ENCODE measurements at places on chromosomes 13 and 19.

DNA sequence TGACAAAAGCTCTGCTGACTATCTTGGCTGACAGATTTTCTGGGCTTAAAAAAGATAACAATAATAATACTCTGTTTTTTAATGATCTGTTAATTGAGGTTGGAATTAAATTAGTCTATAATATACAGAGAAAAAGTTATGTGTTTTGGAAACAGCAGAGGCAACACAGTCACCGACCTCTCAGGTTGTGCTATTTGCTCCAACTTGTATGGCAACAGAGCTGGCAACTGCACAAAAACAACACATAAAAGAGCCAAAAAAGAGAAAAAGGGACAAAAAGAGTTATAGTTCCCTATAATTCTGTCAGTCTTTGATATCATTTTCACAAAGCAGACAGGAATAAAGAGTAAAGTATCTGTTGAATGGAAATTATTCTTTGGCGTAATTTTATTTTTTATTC is 102.3 kb upstream of the POSTN start:
- no peak for DNase-seq

DNA sequence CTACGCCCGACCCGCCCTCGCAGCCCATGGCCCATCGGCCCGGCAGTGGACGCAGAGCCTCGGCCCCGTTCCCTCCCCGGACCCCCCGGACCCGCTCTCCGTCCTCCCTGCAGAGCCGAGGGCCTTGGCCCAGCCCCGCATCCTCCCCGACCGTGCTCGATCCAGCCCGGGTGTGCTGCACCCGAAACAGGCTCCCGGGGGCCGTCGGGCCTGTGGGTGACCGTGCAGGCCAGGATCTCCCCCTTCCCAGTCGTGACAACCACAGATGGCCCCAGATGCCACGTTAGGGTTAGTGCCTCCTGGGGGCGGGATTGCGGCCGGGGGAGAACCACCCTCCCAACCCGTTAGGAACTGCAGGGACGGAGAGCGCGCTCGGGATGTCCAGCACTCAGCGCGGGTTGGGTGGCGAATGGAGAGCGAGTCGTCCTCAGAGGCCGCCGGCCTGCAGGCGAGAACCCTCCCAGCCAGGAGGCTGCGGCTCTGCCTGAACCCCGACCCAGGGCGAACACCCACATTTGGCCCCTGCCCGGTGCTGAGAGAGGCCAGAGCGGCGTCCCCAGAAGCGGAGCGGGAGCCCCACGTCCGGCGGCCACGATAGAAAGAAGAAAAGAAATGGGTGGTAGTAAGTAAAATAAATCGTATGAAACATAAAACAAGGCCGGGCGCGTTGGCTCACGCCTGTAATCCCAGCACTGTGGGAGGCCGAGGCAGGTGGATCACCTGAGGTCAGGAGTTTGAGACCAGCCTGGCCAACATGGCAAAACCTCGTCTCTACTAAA is 6.7 kb upstream of the MADCAM1 start:
- no peak for DNase-seq

DNA sequence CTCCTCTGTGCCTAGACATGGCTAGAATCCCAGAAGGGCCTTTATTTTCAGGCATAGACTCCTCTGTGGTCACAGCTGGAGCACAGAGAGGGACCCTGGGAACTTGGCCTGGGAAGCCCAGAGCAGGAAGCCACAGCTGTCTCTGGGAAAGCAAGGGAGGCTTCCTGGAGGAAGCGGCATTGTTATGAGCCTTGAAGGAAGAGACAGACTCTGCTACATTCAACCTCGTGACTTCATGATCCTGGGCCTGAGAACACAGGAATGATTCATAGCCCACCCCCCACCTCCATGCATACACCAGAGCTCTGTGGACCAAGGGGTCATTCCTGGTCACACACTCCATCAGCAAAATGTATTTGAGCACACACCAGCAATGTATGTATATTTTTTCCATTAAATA is 8.6 kb downstream of the RDH8 start:
- DNase-seq: no peak

- DNase-seq: no peak
These were observed 163.0 kb downstream of the EFNB2 start for GRCh38 chr13:106372199-106373155.

DNA sequence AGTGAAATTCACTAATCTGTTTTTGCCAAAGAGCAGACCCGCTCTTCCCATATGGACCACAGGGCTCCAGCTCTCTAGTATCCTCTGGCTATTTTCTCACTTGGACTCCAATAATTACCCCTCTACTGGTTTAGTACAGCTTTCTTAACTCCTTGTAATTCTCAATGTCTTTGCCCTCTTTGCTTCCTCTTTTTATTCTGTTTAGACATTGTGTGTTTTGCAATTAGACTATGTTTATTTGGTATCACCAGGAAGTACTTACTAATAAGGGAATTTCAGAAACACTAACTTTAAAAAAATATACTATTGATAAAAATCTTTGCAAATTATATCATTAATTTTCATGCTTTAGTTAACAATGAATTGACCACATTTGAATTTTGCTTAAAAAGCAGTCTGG is 111.6 kb upstream of the OBI1 start:
- no peak for DNase-seq

- DNase-seq: no peak
These were observed 232.2 kb downstream of the DACH1 start for GRCh38 chr13:71634602-71635443.

GRCh38 chr19:16435999-16436650 is 35.6 kb downstream of the EPS15L1 start:
- no peak for DNase-seq

DNA sequence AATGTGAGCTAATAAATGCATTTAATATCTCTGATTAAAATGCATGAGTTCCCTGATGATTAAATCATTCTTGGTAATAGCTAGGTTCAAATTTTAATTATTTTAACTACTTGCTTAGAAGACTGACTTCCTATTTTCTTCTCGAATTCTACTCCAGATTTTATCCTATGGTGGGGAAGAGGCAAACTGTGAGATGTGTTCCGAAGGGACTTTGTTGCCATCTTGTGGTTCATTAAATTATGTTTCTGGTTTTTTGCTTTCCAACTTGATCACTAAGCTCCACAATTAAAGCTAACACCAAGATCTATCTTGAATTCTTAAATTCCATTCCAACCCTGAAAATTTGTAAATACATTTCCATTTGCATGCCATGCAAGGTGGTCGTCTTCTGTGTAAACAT is 538.4 kb upstream of the PCDH20 start:
- no peak for DNase-seq

DNA sequence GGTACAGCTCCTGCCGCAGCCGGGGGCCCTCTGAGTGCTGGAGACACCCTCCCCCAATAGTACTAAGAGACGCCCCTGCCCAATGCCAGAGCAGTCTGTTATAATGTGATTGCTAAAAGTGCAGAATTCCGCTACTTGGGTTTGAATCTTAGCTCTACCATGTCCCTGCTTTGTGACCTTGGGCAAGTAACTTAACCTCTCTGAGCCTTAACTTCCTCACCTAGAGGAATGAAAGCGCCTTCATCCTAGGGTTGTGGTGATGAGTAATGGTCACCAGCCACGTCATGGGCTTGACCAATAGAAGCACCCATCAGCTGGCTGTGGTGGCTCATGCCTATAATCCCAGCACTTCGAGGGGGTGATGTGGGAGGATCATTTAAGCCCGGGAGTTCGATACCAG is 6.5 kb downstream of the PLEKHG2 start:
- DNase-seq: no peak

- no peak for DNase-seq
These were observed 22.7 kb downstream of the MPND start for GRCh38 chr19:4365791-4366665.

GRCh38 chr19:2097203-2097885 is 629 bp downstream of the IZUMO4 start:
- peak; percentile 56 for DNase-seq

DNA sequence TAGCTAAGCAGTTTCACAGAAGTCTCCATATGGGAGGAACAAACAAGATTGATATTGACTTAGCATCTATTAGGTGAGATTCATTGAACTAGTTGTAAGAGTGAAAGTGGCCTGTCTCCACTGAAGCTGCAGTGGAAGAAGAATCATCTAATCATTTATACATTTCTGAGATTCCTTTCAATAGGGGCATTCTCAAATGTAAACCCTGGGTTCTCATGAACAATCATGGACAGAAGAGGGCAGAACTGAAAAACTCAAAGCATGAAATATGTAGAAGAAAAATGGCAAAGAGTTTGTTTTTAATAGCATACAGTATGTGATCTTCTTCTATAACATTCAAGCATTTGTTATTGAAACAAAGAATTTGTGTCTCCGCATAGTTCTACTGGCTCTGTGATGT is 17.6 kb upstream of the POSTN start:
- DNase-seq: no peak

DNA sequence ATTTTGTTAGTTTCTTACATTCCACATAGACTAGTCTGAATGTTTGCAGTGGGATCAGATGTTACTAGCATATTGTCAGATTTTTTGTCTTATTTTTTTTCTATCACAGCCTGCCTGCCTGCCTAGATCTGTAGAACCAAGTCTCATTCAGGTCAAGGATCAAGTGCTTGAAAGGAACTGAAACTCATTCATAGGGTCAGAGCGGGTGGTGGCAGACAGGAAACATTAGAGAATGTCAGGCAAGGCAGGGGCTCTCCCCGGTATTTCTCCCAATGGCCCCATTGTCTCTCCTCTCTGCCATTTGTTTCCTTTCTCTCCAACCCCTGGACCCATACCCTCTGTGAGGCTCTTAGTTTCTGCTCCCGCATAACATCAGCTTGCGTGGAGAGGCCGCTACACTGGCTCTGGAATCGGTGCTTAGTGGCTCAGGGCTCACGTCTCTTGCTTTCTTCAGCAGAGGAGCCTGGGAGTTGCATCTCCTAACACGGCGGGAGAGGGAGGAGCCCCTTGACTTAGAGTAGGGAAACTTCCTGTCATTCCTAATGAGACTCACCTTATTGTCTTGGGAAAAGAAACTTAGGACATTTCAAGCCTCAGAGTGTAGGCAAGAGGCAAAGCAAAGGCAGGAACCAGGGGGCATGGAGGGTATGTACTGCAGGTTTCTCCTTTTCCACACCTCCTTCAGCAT is 35.6 kb upstream of the SPATA13 start:
- DNase-seq: no peak

DNA sequence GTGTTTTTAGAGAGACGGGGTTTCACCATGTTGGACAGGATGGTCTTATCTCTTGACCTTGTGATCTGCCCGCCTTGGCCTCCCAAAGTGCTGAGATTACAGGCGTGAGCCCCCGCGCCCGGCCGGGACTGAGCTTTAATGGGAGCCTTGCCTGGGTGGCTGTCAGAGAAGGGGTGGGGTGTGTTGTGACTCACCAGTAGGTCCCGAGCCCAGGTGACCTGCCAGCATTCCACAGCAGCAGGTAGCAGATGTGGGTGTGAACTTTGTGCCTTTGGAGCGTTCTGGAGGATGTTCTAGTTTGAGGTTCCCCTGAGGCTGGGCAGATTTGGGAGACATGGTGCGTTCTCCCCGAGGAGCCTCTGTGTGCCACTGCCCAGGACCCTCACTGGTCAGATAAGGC is 7.1 kb upstream of the EPN1 start:
- no peak for DNase-seq

GRCh38 chr19:13808856-13809255 is 13.6 kb downstream of the ZSWIM4 start:
- no peak for DNase-seq

DNA sequence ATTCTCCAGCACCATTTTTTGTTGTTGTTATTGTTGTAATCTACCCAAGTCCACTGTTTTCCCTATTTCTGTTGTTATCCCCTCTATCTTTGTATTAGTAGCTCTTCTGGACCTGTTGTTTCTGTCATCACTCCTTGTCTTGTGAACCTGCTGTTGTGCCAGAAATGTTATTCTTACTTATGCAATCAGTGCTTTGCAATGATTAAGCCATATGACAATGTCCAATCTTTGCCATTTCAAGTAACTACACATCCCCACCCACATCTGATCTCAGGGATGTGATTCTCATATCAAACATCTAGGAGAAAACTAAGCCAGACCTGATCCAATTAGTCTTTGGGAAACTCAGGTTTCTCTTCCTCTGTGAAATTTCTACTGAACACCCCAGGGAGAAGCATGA is 472.6 kb upstream of the KLHL1 start:
- DNase-seq: no peak

- no peak for DNase-seq
These were observed 27.5 kb downstream of the SPRYD7 start for GRCh38 chr13:49908637-49909036.

- no peak for DNase-seq
These were observed 45.7 kb upstream of the TDRD3 start for GRCh38 chr13:60351326-60351725.

GRCh38 chr13:99153219-99153618 is 47.4 kb upstream of the UBAC2 start:
- no peak for DNase-seq

GRCh38 chr13:104594806-104595205 is 1528.6 kb upstream of the SLC10A2 start:
- DNase-seq: no peak

- DNase-seq: no peak
These were observed 176.9 kb downstream of the TBC1D4 start for GRCh38 chr13:75305059-75305458.

DNA sequence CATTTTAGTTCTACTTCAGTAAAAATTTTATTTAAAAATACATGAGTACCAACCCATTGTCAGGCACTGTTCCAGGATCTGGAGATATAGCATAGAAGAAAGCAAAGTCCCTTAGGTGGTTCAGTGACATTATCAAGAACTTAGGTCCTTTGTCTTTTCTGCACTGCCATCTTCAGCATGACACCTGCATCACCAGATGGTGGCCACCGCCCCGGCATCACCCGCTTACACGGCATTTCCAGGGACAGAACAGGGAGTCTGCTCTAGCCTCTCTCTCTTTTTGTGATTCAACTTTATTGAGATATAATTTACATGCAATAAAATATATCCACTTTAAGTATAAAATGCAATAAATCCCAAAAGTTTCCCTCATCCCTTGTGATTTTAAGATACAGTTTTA is 23.5 kb downstream of the DYRK1B start:
- no peak for DNase-seq

DNA sequence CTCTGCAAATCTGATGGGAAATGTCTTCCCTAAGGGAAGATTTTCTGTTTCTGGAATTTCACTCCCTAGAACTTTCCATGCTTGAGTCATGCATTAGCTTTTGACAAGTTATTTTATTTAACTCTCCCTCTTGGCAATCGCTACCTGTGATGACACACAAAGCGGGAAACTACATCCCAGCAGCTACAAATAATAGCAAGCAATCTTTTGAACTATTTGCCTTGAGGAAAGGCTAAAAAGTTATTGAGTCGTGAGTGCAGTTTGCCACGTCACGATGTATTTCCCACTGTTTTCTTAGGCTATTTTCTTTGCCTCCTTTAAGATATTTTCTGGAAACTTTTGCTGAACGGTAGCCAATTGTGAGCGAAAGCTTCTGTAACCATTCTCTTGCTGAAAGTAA is 353.3 kb upstream of the HTR2A start:
- DNase-seq: no peak

- DNase-seq: no peak
These were observed 139.8 kb upstream of the SOX1 start for GRCh38 chr13:111927181-111927540.

DNA sequence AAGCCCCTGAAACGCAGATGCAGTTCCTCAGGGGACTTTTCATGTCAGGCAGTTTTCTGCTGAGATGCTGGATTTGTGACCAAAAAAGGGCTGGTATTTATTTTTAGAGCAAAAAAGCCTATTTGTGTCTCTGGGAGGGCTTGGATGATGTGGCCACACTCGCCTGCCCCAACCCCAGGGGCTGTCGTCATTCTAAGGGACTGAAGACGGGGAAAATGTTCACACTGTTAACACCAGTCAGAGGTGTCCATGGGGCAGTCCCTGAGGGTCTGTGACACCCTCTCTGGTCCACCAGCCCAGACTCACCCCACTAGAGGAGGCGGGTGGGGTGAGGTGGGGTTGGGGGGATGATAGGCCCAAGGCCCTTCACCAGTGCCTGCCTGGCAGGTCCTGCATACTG is 15.9 kb upstream of the EPHX3 start:
- no peak for DNase-seq

Data from activated T-helper 1 cell treated with anti-CD3 and anti-CD28 coated beads, Interleukin-12 subunit alpha, Interleukin-12 subunit beta, Interleukin-2, Interleukin-4 antibody, amounts not matched to agents 30 ng/mL and 10 ng/mL and 1 ng/mL, durations not matched to agents 14 hours and 24 hours and 36 hours (primary cell).